Uterus (tissue), 4 donors: ENCODE measurements at places on chromosomes 3 and 15. TPM values are rescaled to one million over a fixed set of nuclear protein-coding genes. Genes with fewer than 3 reads are reported as not detected.

Gene PCSK6
- 12.8 TPM for total RNA-seq

Gene TM4SF4
- not detected for total RNA-seq

Gene MYLK
- 1,252 TPM for total RNA-seq

Gene TMEM62
- total RNA-seq = 20.3 TPM

Gene GPR149
- not detected for total RNA-seq

Gene FOXB1
- not detected for total RNA-seq

Gene SLC27A2
- total RNA-seq = 1.7 TPM

Gene MUC4
- 0.30 TPM for total RNA-seq

Gene CDC25A
- 10.5 TPM for total RNA-seq

DNA sequence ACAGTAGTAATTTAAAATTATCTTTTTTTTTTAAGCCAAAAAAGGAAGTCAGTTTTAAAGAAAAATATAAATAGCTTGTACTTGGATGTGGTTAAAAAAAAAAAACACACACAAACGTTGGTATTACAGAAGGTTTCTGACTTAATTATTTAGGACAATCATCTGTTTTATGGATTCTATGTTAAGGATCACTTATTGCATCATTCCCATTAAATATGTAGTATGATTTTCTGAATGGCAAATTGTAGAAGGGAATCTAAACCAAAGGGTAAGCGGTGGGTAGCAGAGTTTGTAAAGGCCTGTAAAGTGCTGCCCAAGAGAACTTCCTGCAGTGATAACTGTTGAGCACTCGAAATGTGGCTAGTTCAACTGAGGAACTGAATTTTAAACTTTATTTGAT lies 8.0 kb downstream of the SENP2 start:
- DNase-seq = no peak

DNA sequence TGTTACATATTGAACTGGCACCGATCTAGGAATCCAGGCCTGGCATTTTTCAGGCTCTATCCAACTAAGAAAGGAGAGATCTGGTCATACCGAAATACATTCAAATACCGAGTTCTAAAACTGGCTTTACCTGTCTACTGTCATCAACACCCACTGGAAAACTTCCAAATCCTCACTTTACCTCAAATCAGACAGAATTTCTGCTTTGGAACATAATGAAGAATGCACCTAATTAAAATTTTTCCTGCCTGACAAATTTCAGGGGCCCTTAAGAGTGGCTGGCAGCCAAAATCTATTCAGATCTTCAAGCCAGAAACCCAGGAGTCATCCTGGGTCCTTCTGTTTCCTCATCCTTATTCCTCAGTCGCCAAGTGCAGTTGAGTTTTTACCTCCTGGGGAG lies 198.6 kb upstream of the FEZF2 start:
- DNase-seq = no peak

- no peak for DNase-seq
Measured at GRCh38 chr15:42544853-42545629, 3.6 kb downstream of the LRRC57 start.

GRCh38 chr15:94290730-94291129 lies 59.4 kb downstream of the MCTP2 start:
- no peak for DNase-seq

DNA sequence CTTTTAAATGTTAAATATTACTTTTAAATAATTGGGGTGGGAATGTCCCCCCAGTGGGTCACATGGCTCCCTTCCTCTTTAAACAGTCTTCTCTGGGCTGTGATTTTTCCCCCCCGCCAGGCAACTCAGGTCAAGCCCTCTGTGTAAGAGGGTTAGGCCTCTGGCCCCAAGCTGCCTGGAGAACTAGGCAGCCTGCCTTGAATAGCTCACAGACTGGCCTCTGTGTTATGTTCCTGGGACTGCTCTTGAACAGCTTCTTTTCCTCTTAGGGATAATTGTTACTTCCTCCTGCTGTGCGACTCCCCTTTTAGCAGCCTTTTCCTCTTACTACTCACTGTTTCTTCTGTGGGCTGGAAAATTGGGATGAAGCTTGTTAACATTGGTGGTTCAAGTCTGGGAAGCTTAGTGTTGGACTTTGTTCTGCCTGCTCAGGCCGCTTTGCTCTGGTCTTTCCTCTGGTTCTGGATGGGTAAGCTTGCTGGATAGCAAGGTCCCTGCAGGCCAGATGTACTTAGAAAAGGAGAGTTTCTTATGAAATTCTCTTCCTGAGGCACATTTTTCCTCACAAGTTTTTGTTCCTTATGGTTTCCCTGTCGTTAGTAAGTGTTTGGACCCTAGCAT lies 2.2 kb downstream of the TEX264 start:
- DNase-seq = no peak

DNA sequence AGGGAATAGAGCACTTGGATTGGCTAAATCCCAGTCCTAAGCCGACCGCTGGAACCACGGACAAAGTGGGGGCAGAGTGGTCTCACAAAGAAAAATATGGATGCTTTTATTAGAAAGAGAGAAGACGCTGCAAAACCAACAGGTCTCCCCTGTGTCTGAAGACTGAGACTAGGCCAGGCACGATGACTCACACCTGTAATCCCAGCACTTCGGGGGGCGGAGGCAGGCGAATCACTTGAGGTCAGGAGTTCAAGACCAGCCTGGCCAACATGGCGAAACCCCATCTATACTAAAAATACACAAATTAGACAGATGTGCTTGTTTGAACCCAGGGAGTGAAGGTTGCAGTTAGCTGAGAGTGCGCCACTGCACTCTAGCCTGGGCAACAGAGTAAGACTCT lies 61.8 kb downstream of the ZDHHC19 start:
- DNase-seq = no peak

GRCh38 chr15:79370716-79371115 lies 59.8 kb downstream of the TMED3 start:
- no peak for DNase-seq

DNA sequence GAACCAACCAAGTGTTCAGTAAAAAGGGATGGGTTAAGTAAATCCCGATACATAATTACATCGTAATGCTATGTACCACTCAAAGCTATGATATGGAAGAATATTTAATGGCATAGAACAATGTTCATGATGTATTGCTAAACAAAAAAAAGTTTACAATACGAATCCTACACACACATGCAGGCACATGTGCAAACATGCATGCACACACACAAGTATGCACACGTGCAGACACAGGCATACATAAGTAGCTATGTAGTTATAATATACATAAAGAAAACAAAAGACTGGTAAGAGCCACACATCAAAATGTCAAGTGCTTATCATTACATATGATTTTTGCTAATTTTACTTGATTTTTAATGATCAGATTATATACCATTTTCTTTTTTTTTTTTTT lies 74.2 kb downstream of the ARRDC4 start:
- DNase-seq = no peak

GRCh38 chr15:74159773-74160172 lies 13.7 kb upstream of the ISLR start:
- DNase-seq = no peak

GRCh38 chr15:80480909-80481308 lies 76.7 kb downstream of the ARNT2 start:
- peak; percentile 79 for DNase-seq

DNA sequence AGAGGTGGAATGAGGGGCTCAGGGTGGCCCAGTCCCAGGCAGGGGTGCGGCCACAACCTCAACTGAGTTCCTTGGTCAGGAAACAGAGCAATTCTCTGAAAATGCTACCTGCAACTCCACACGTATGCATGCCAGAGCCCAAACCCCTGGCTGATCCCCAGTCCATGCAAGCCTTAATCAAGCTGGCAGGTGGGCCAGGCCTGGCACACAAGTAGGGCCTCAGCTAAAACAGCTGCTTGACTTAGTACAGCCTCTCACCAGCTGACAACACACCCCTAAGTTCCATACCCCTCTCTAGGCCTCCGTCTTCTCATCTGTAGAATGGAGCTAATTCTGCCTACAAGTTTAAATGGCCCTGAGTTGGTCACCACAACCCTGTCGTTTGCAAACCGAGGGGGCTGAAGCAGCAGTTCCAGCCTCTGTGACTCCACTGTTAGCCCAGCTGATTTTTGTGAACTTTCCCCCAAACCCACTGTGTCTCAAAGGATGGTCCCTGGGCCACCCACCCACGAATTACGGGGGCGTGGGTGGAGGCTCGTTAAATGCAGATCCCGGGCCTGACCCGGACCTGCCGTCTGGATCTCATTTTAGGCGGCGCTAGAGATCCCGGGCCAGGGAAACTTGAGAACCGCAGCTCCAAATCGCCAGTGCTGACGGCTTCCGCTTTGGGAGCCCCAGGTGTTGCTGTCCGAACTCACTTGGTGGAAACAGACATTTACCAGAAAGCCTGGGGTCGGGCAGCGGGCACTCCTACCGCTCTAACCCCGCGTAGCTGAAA lies 927 bp downstream of the CHDH start:
- DNase-seq = peak; percentile 67

DNA sequence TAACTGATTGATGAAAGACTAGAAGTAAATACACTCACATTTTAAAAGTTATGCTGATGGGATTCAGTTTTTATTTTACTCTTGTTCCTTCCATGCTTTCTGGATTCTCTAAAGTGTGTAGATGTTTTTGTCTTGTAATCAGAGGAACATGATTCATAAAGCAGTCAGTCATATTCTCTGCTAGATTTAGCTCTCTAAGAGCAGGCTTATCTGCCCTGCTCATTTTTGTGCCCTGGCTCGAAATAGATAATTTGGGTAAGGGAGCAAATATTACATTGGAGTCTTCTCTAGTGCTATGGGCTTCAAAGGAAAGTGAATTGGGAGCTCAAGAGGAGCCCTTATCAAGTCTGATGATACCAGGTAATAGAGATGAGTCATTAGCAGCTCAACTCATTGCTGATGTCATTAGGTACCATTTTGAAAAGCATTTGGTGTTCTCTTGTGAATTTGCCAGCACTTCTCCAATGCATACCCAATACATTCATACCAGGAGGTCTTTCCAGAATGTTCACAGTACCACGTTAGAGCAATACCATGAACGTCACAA lies 27.7 kb downstream of the SACM1L start:
- DNase-seq = no peak

DNA sequence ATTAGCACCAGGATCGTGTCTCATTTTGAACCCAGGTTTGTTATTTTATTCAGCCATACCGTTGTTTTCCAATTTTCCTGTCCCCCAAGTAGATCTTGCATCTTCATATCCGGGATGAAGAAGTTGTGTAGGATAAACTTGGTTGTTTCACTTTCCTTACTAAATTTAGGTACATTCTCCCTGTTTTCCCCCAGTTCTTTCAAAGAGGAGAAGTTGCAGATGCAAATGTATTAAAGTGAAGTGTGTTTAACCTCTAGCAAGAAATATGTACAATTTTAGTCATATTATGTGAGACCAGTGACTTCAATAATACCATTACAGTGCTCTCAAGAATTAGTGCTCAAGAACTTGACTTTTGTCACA lies 1.3 kb downstream of the ATXN7 start:
- no peak for DNase-seq
